ENCODE measurements at places on chromosomes 4 and X. TPM values are rescaled to one million over a fixed set of nuclear protein-coding genes. Genes with fewer than 3 reads are reported as not detected.

Gene SCLT1
- total RNA-seq, result 19.3 TPM

DNA sequence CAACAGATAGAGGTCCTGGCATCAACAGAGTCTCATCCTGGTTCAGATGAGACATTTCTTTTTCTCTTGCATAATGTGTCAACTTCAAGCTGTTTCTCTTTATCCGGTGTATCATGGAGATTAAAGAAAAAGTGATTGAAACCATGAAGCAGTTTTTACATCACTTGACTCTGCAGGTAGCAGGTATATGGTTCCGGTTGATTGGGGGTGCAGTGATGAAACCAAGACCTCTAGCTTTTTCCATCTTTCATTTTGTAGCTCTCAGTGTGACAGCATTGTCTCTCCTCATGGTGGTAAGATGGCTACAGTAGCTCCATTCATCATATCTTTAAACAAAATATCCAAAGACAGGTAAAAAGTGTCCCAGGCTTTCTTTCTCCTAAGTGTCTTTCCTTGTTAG, 2.4 kb upstream of the HOPX start:
- DNase-seq, result no peak

Gene NXF3
- 13.5 TPM for total RNA-seq

DNA sequence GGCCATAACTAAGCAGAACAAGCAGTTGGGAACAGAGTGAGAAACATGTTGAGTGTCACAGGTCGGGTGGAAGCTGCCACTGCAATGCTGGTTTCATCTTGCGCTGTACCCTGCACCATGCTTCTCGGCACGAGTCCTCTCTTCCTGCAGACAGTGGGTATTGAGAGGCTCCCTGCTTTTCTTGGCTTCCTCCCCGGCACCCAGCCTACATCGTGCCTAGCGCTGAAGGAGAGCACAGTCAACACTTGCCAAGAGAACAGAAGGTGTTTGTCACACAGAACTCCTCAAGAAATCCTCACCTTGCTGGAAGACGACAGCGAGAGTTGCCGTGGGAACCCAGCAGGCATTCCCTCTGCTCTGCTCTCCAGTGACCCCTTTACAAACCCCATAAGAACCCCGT, 53.6 kb downstream of the EVC2 start:
- no peak for DNase-seq

All from lower lobe of right lung (tissue), 2 donors.